Natural killer cell treated with Interleukin-12 subunit alpha and Interleukin-12 subunit beta and Interleukin-15 and Interleukin-18, amount 100 ng/mL, for 72 hours (primary cell): ENCODE measurements at places on chromosomes 1 and 21. TPM values are rescaled to one million over a fixed set of nuclear protein-coding genes. Genes with fewer than 3 reads are reported as not detected.

- H3K36me3 ChIP-seq = no peaks in the 10 kb centered on the region
- DNase-seq = no peak
- H3K27ac ChIP-seq = no peak overlapping the region
- no peak overlapping the region for H3K4me3 ChIP-seq
Observed at GRCh38 chr1:156929596-156930238, 9.3 kb downstream of the LRRC71 start.

GRCh38 chr1:217917281-217917887, 286.2 kb downstream of the SPATA17 start:
- H3K4me1 ChIP-seq = no peaks in the 10 kb centered on the region
- DNase-seq = no peak
- H3K36me3 ChIP-seq = no peaks in the 10 kb centered on the region
- H3K27ac ChIP-seq = no peak overlapping the region
- no peaks in the 10 kb centered on the region for H3K27me3 ChIP-seq
- no peak overlapping the region for H3K4me3 ChIP-seq

- H3K4me3 ChIP-seq = no peak overlapping the region
- H3K4me1 ChIP-seq = no peaks in the 10 kb centered on the region
- peaks cover 5% of the 10 kb centered on the region for H3K36me3 ChIP-seq
- H3K27me3 ChIP-seq = no peaks in the 10 kb centered on the region
Observed at GRCh38 chr21:21074305-21074704, 76.1 kb downstream of the NCAM2 start.

- H3K4me1 ChIP-seq = peaks cover 4% of the 10 kb centered on the region
- H3K27ac ChIP-seq = no peak overlapping the region
- peaks cover 29% of the 10 kb centered on the region for H3K27me3 ChIP-seq
- no peaks in the 10 kb centered on the region for H3K36me3 ChIP-seq
Observed at GRCh38 chr1:14923727-14924452, 229.7 kb upstream of the TMEM51 start.

- peaks cover 12% of the 10 kb centered on the region for H3K4me1 ChIP-seq
- DNase-seq = no peak
- no peak within 1 kb of the TSS for H3K27ac ChIP-seq
- peaks cover 30% of the 10 kb centered on the region for H3K27me3 ChIP-seq
Observed at GRCh38 chr1:23483321-23484252, at the start of gene ASAP3. ASAP3 (minus strand) TSS chr1:23484179; CDS start chr1:23484133, 46 bp downstream.

GRCh38 chr1:86765674-86766073, 61.3 kb downstream of the SH3GLB1 start:
- H3K27ac ChIP-seq = no peak overlapping the region
- H3K4me3 ChIP-seq = no peak overlapping the region
- no peaks in the 10 kb centered on the region for H3K36me3 ChIP-seq
- no peak for DNase-seq

FLG2 gene
- not detected for total RNA-seq

- H3K4me3 ChIP-seq = no peak overlapping the region
- DNase-seq = no peak
- H3K4me1 ChIP-seq = no peaks in the 10 kb centered on the region
- H3K27ac ChIP-seq = no peak overlapping the region
- H3K36me3 ChIP-seq = no peaks in the 10 kb centered on the region
Observed at GRCh38 chr1:214542275-214543199, 8.9 kb downstream of the PTPN14 start.

DNA sequence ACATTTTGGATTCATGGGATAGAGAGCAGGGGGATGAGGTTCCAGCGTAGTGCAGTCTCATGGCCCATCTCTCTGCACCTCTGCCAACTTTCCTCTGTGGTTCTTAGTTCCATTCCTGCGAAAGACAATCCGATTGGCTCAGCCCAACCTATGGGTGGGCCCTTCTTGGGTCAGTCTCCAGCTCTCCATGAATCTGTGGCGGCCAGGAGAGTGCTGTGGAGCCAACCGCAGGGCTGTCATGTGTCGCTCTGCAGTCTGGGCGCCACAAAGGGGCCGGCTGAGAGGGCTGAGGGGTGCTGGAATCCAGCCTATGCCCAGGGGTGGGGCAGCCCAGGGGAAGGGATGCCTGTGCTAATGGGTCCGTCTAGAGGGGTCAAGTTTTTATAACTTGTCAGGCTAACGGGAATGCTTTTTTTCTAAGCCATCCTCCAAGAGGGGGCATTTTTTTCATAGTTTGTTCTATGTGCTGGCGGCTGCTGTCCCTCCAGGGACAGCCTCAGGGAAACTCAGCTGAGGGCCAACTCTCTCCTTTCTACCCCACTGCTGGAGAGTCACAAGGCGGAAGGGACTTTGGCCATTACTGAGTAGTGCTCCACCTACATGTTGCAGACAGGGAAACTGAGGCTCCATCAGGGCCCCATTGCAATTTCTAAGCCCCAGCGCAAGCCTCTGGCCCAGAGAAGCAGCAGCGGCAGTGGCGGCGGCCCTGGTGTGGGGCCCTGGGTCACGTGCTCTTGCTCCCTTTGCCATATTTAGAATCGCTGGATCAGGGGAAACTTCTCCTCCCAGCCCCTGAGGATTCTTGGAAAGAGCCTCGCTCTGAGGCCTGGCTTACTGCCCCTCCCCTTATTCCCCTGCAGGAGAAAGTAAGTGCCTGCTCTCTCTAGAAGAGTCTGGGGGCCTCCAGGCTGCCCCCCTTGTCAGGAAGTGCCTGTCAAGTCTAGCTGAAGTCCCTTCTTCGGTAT, 23.4 kb downstream of the KCNQ4 start:
- no peak overlapping the region for H3K4me3 ChIP-seq
- H3K36me3 ChIP-seq = no peaks in the 10 kb centered on the region

DNA sequence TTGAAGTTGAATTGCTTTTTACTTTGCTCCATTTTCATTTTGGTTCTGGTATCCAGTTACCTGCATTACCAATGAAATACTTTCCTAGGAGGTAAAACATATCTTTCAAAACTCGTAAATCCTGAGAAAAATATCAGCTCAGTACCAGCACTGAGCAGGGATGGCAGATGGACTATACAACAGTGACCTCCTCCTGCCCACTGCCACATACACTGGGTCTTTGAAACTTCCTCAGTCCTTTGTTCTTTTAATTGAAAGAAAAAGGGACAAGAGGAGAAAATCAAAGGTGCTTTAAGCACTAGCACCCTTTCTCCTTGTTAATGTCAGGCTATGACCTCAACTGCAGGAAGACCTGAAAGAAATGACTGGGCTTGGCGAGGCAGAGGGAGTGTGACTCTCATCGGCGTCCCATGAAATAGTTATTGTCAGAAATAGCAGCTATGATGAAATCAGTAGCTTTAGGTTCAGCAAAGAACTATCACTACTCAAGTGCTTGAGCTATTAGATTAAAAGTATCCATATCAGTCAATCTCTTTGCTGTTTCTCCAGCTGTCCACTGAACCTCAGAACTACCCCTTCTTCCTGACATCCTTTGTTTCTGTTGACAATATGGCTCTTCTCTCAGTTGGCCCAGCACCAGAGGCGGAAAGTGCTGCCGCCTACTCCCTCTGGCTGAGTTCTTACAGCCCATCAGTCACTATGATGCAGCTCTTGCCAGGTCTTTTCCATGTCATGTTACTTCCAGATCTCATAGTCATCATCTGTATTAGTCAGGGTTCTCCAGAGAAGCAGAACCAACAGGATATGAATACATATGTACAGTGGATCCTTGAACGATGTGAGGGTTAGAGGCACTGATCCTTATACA, 207.0 kb upstream of the MAP1LC3C start:
- no peak overlapping the region for H3K27ac ChIP-seq
- no peak for DNase-seq
- H3K36me3 ChIP-seq = no peaks in the 10 kb centered on the region
- no peaks in the 10 kb centered on the region for H3K4me1 ChIP-seq
- no peak overlapping the region for H3K4me3 ChIP-seq

GRCh38 chr21:25577424-25578055, 29.7 kb downstream of the MRPL39 start:
- H3K36me3 ChIP-seq = peaks cover 32% of the 10 kb centered on the region
- no peaks in the 10 kb centered on the region for H3K27me3 ChIP-seq
- H3K4me1 ChIP-seq = peaks cover 44% of the 10 kb centered on the region
- H3K27ac ChIP-seq = peak overlapping the region; percentile 87

DNA sequence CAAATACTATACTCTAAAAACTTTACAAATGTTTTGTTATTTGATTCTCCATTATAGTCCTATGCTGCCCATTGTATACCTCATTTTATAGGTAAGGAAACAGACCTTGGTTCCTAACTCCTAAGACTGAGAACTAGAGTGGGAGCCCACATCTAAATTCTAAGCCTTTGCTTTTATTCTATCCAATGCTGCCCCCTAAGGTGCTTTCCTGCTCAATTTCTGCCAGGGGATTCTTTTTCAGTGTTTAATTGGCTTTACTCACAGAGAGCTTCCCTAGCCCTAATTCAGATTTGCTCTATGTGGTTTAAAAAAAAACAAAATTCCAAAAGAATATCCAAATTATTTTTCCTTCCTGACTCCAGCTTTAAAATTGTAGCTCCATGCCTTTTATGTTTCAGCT, 64.5 kb downstream of the KIF14 start:
- DNase-seq = no peak
- no peak overlapping the region for H3K4me3 ChIP-seq
- no peaks in the 10 kb centered on the region for H3K4me1 ChIP-seq
- H3K27me3 ChIP-seq = no peaks in the 10 kb centered on the region
- H3K36me3 ChIP-seq = no peaks in the 10 kb centered on the region

DNA sequence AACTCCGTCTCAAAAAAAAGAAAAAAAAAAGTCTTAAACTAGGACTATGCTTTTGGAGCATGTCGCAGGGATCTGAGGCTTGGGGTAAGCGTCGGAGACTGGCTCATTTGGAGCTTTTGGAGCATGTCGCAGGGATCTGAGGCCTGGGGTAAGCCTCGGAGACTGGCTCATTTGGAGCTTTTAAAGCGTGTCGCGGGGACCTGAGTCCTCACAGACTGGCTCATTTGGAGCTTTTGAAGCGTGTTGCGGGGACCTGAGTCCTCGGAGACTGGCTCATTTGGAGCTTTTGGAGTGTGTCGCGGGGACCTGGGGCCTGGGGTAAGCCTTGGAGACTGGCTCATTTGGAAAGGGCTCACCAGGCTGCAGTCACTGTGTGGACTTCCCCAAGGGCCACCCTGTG, 13.6 kb upstream of the TSPEAR start:
- H3K4me1 ChIP-seq = peaks cover 7% of the 10 kb centered on the region
- no peak overlapping the region for H3K27ac ChIP-seq
- peak; percentile 56 for DNase-seq
- H3K4me3 ChIP-seq = no peak overlapping the region
- H3K36me3 ChIP-seq = no peaks in the 10 kb centered on the region
- H3K27me3 ChIP-seq = peaks cover 28% of the 10 kb centered on the region

GRCh38 chr1:160748878-160749269, 9.8 kb downstream of the SLAMF7 start:
- H3K36me3 ChIP-seq = peaks cover 84% of the 10 kb centered on the region
- peak overlapping the region; percentile 89 for H3K4me3 ChIP-seq
- H3K27me3 ChIP-seq = no peaks in the 10 kb centered on the region
- no peak for DNase-seq
- peaks cover 88% of the 10 kb centered on the region for H3K4me1 ChIP-seq

OR6N1 gene
- total RNA-seq = not detected

GRCh38 chr1:1567152-1567875, 7.3 kb downstream of the SSU72 start:
- no peak for DNase-seq
- H3K27me3 ChIP-seq = no peaks in the 10 kb centered on the region
- peaks cover 6% of the 10 kb centered on the region for H3K36me3 ChIP-seq
- peak overlapping the region; percentile 34 for H3K4me3 ChIP-seq
- peaks cover 30% of the 10 kb centered on the region for H3K4me1 ChIP-seq
- H3K27ac ChIP-seq = peak overlapping the region; percentile 73

GRCh38 chr1:110781525-110781924, 91.4 kb upstream of the CD53 start:
- DNase-seq = no peak
- H3K36me3 ChIP-seq = no peaks in the 10 kb centered on the region
- peaks cover 7% of the 10 kb centered on the region for H3K27me3 ChIP-seq
- no peak overlapping the region for H3K4me3 ChIP-seq
- no peak overlapping the region for H3K27ac ChIP-seq
